ENCODE measurements at places on chromosomes 7 and 10.

DNA sequence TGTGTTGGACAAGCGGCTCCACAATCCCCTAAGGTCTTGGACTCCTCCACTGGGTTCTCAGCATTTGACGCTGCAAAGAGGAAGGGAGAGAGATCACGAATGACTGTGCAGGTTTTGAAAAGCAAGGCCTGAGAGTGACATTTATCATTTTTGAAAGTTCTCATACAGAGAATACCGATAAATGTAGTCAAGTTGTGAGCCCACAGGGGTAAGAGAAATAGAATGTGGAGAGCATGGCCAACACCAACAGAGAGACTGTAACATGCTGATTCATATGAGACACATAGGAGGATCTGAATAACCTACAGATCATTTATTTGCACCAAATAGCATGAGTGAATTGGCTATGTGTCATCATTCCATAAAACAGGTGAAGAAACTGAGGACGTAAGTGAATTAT lies 230.5 kb upstream of the MBL2 start:
- ATAC-seq, result no peak

- no peak for ATAC-seq
These were observed 34.8 kb downstream of the GPR158 start for GRCh38 chr10:25209618-25210017.

DNA sequence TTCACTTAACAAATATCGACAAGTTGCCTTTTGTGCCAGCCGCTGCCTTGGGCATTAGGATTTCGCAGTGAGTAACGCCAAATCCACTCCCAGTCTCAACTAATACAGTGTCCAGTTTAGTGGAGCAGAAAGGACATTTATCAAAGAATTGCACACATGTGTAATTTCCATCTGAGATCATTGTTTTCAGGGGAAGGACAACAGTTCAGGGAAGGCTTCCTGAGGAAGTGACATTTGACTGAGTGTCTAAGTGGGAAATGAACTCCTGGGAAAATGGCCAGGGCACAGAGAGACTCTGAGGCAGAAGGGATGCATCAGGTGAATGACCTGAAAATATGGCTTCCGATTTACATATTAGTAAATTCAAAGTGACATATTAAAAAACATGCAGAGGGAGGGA lies 89.4 kb downstream of the ITGA8 start:
- no peak for ATAC-seq

DNA sequence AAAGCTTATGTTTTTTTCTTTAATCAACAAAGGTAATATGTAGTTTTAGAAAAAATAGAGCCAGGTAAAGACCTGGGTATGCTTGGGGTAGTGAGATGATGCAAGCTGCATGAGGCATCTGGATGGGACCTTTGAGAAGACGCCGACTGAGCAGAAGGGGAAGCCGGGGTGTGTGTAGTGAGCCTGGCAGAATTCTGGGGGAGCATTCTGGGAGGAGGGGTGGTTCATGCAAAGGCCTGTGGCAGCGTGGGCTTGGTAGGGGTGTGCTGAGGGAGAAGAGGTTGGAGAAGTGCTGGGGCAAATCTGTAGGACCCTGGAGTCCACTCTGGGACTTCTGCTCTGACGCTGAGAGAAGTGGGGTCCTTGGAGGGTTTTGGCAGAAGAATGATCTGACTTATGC lies 33.9 kb upstream of the SHH start:
- ATAC-seq, result no peak

- no peak for ATAC-seq
These were observed 194.7 kb upstream of the SEMA3A start for GRCh38 chr7:84389242-84389641.
